Upper lobe of left lung (tissue), 6 donors: ENCODE measurements at places on chromosomes 7 and 10. TPM values are rescaled to one million over a fixed set of nuclear protein-coding genes. Genes with fewer than 3 reads are reported as not detected.
A peak's percentile ranks its signal among the peaks of the same experiment; 100 is the strongest.

- no peak overlapping the region for H3K27ac ChIP-seq
- no peak overlapping the region for H3K4me3 ChIP-seq
- DNase-seq, result no peak
- no peaks in the 10 kb centered on the region for H3K27me3 ChIP-seq
- H3K4me1 ChIP-seq, result no peaks in the 10 kb centered on the region
- H3K36me3 ChIP-seq, result peaks cover 8% of the 10 kb centered on the region
Measured at GRCh38 chr10:102554531-102554930, 50.8 kb downstream of the SUFU start.

DNA sequence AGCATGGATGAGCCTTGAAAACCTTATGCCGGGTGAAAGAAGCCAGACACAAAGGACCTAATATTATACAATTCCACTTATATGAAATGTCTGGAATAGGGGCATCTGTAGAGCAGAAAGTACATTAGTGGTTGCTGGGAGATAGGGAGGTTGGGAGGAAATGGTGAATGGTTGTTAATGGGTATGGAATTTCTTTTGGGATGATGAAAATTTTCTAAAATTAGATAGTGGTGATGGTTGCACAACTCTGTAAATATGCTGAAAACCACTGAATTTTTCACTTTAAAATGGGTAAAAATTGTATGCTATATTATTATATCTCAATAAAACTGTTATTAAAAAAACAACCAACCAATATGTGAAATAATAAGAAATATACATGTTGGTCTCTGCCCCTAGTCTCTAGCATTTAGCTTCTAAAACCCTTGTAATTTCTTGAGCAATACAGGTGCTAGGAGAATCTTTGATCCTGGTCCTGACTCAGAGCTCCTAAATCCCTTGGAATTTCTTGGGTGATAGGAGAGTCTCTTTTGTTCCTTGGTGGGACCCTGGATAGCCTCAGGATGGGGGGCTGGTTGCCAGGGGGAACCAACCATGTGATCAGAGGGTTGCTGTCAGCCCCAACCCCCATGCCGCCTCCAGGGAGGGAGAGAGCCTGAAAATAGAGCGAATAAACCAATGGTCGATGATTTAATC is 64.0 kb downstream of the TACR2 start:
- no peak overlapping the region for H3K27ac ChIP-seq
- DNase-seq, result no peak
- H3K4me1 ChIP-seq, result peaks cover 29% of the 10 kb centered on the region
- no peak overlapping the region for H3K4me3 ChIP-seq
- no peaks in the 10 kb centered on the region for H3K27me3 ChIP-seq

GRCh38 chr10:132290631-132291030 is 17.1 kb downstream of the STK32C start:
- H3K27me3 ChIP-seq, result no peaks in the 10 kb centered on the region
- no peaks in the 10 kb centered on the region for H3K36me3 ChIP-seq
- no peak overlapping the region for H3K4me3 ChIP-seq

GRCh38 chr7:28407651-28408050 is 4.7 kb upstream of the CREB5 start:
- H3K4me3 ChIP-seq, result no peak overlapping the region
- H3K4me1 ChIP-seq, result peaks cover 29% of the 10 kb centered on the region
- H3K36me3 ChIP-seq, result no peaks in the 10 kb centered on the region
- DNase-seq, result no peak
- H3K27me3 ChIP-seq, result peaks cover 27% of the 10 kb centered on the region

- H3K27ac ChIP-seq, result no peak overlapping the region
- peaks cover 9% of the 10 kb centered on the region for H3K36me3 ChIP-seq
- no peaks in the 10 kb centered on the region for H3K27me3 ChIP-seq
- no peak overlapping the region for H3K4me3 ChIP-seq
Measured at GRCh38 chr7:138513344-138513871, 53.3 kb downstream of the TRIM24 start.

DNA sequence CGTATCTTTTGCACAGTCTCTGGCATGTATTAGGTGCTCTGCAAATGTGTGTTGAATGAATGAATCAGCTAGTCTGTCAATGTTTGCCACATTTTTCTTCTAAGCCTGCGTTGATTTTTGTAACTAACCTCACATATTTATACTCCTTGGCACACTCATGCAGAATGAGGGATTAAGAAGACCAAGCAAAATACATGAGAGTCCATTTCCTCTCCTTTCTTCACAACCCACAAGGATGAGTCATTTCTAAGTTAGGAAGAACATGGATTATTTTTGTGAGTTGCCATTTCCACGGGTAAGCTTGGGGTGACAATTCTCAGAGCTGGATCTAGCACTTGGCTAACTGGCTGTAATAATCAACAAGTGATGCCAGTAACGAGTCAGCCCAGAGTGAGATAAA is 158.8 kb downstream of the TWIST1 start:
- H3K27ac ChIP-seq, result no peak overlapping the region
- no peak overlapping the region for H3K4me3 ChIP-seq
- H3K27me3 ChIP-seq, result no peaks in the 10 kb centered on the region
- no peaks in the 10 kb centered on the region for H3K36me3 ChIP-seq

The CDC14C gene
- total RNA-seq, result not detected

- no peaks in the 10 kb centered on the region for H3K36me3 ChIP-seq
- H3K27me3 ChIP-seq, result no peaks in the 10 kb centered on the region
- DNase-seq, result no peak
- H3K4me3 ChIP-seq, result no peak overlapping the region
- H3K4me1 ChIP-seq, result no peaks in the 10 kb centered on the region
- H3K27ac ChIP-seq, result no peak overlapping the region
Measured at GRCh38 chr10:125584954-125585353, 98.0 kb downstream of the TEX36 start.

The PNLIPRP3 gene
- not detected for total RNA-seq

- H3K27me3 ChIP-seq, result no peaks in the 10 kb centered on the region
- no peaks in the 10 kb centered on the region for H3K36me3 ChIP-seq
- DNase-seq, result no peak
- peaks cover 5% of the 10 kb centered on the region for H3K4me1 ChIP-seq
Measured at GRCh38 chr10:132069122-132069848, 3.5 kb downstream of the JAKMIP3 start.

GRCh38 chr10:60189861-60190475 is 199.7 kb downstream of the ANK3 start:
- H3K36me3 ChIP-seq, result no peaks in the 10 kb centered on the region
- DNase-seq, result no peak
- H3K4me3 ChIP-seq, result no peak overlapping the region
- no peak overlapping the region for H3K27ac ChIP-seq

- H3K36me3 ChIP-seq, result no peaks in the 10 kb centered on the region
- H3K27ac ChIP-seq, result no peak overlapping the region
- H3K27me3 ChIP-seq, result no peaks in the 10 kb centered on the region
- no peak for DNase-seq
- no peaks in the 10 kb centered on the region for H3K4me1 ChIP-seq
Measured at GRCh38 chr10:118584181-118584954, 11.1 kb downstream of the PRLHR start.

The CH25H gene
- total RNA-seq, result 4.6 TPM

GRCh38 chr7:13034693-13035092 is 347.3 kb downstream of the ARL4A start:
- DNase-seq, result no peak
- H3K4me3 ChIP-seq, result no peak overlapping the region
- no peaks in the 10 kb centered on the region for H3K27me3 ChIP-seq
- no peaks in the 10 kb centered on the region for H3K36me3 ChIP-seq
- H3K4me1 ChIP-seq, result no peaks in the 10 kb centered on the region
- no peak overlapping the region for H3K27ac ChIP-seq

DNA sequence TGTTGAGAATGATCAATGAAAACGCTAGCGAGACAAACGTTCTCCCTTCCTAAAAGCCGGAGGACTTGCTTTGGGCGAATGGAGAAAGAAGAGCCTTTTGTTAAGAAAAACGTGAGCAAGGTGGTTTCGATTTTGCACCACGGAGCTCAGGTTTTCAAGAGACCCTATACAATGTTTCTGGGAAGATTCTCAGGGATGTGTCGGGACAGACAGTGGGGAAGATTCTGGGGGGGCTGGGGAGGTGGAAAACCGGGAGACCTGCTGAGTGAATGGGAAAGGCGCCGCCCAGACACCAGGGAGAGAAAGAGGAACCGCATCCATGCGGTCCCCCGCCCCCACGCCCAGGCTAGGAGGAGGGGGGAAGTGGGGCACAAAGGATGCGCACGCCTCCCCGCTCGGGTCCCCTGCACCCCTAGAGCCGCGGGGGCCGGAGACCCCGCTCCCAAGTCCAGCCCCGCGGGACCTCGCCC is 745 bp downstream of the YWHAG start:
- H3K27me3 ChIP-seq, result no peaks in the 10 kb centered on the region
- H3K27ac ChIP-seq, result peak overlapping the region; percentile 98
- DNase-seq, result peak; percentile 77
- peak overlapping the region; percentile 85 for H3K4me3 ChIP-seq
- peaks cover 6% of the 10 kb centered on the region for H3K36me3 ChIP-seq
- peaks cover 39% of the 10 kb centered on the region for H3K4me1 ChIP-seq

The PDLIM1 gene
- 78.6 TPM for total RNA-seq

The GIMAP8 gene
- total RNA-seq, result 31.0 TPM

GRCh38 chr7:93147363-93147762 is 822 bp downstream of the SAMD9L start:
- peaks cover 19% of the 10 kb centered on the region for H3K36me3 ChIP-seq
- peak overlapping the region; percentile 36 for H3K4me3 ChIP-seq
- no peak for DNase-seq
- no peaks in the 10 kb centered on the region for H3K27me3 ChIP-seq
- peaks cover 23% of the 10 kb centered on the region for H3K4me1 ChIP-seq

- H3K27ac ChIP-seq, result no peak overlapping the region
- no peaks in the 10 kb centered on the region for H3K4me1 ChIP-seq
- no peak for DNase-seq
Measured at GRCh38 chr7:11203683-11204082, 230.0 kb downstream of the PHF14 start.

DNA sequence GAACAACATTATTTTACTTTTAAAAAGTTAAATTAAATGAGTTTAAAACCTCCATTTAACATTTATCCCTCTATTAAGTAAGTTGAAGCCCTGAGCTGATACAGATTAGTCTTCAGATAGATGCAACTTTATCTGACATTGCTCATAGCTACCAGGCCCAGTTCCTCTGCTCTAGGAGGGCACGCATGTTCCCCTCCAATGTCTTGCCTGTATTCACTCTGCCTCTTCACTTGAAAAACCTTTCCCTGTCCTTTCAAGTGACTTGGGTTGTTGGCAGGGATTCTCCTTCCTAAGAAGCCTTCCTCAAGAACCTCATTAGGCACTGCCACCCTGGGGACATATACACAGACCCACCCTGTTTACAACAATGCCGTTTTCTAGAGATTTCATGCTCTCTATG is 270.4 kb downstream of the RELN start:
- no peaks in the 10 kb centered on the region for H3K27me3 ChIP-seq
- no peaks in the 10 kb centered on the region for H3K4me1 ChIP-seq
- no peak for DNase-seq
- no peak overlapping the region for H3K4me3 ChIP-seq
- H3K36me3 ChIP-seq, result no peaks in the 10 kb centered on the region

The RTKN2 gene
- total RNA-seq, result 77.6 TPM

DNA sequence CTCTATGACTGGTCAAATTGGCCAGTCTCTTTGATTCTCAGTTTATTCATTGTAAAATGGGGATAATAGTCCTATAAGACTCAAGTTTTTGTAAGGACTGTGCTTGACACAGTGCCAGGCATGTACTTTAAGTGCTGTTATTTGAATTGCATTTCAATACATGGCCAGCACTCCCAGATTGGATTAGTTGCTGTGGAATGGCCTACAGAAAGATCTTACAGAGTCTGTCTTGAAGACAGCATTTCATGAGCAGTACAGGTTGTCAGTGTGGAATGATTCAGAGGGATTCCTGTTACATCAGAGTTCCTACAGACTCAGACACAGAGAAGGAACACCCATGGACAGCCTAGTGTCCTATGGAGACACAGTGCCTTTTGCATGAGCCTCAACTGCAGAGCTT is 238.1 kb upstream of the BMPER start:
- no peak overlapping the region for H3K27ac ChIP-seq
- H3K36me3 ChIP-seq, result no peaks in the 10 kb centered on the region
- DNase-seq, result no peak
- H3K4me3 ChIP-seq, result no peak overlapping the region

The HMX3 gene
- not detected for total RNA-seq

The SH2D4B gene
- total RNA-seq, result 1.0 TPM

- no peaks in the 10 kb centered on the region for H3K4me1 ChIP-seq
- no peaks in the 10 kb centered on the region for H3K27me3 ChIP-seq
- no peak overlapping the region for H3K4me3 ChIP-seq
- no peaks in the 10 kb centered on the region for H3K36me3 ChIP-seq
- DNase-seq, result no peak
Measured at GRCh38 chr10:126565441-126565840, 105.1 kb downstream of the C10orf90 start.
